ENCODE measurements at places on chromosomes 7 and 10. TPM values are rescaled to one million over a fixed set of nuclear protein-coding genes. Genes with fewer than 3 reads are reported as not detected.

DYNC1I1 gene
- not detected for total RNA-seq

ABCB4 gene
- not detected for total RNA-seq

PPP1R17 gene
- not detected for total RNA-seq

SAP25 gene
- total RNA-seq = 11.8 TPM

CYP2C19 gene
- total RNA-seq = not detected

ZNF485 gene
- 6.5 TPM for total RNA-seq

LIPJ gene
- total RNA-seq = not detected

OPN4 gene
- total RNA-seq = not detected

TRIM74 gene
- total RNA-seq = 0.69 TPM

TEX36 gene
- not detected for total RNA-seq

TCERG1L gene
- 0.11 TPM for total RNA-seq

ADAM12 gene
- 0.02 TPM for total RNA-seq

HDAC9 gene
- 0.48 TPM for total RNA-seq

GRM3 gene
- not detected for total RNA-seq

PON3 gene
- 0.14 TPM for total RNA-seq

PBLD gene
- total RNA-seq = 1.3 TPM

SPDYE11 gene
- not detected for total RNA-seq

CREB3L2 gene
- 58.6 TPM for total RNA-seq

HTR5A gene
- not detected for total RNA-seq

VGF gene
- 0.41 TPM for total RNA-seq

POR gene
- 105 TPM for total RNA-seq

TMEM236 gene
- total RNA-seq = not detected

SLC13A4 gene
- not detected for total RNA-seq

TAS2R16 gene
- total RNA-seq = not detected

CALML5 gene
- not detected for total RNA-seq

MYO3A gene
- total RNA-seq = not detected

ARHGAP22 gene
- total RNA-seq = 0.18 TPM

FAM25C gene
- total RNA-seq = not detected

ABCC2 gene
- total RNA-seq = 0.87 TPM

ANKRD30A gene
- total RNA-seq = not detected

PCGF5 gene
- total RNA-seq = 36.9 TPM

EIF3A gene
- total RNA-seq = 164 TPM

TUBB8 gene
- total RNA-seq = not detected

SMKR1 gene
- total RNA-seq = 4.7 TPM
